ENCODE measurements at places on chromosomes 7 and 10. TPM values are rescaled to one million over a fixed set of nuclear protein-coding genes. Genes with fewer than 3 reads are reported as not detected.

The SKIDA1 gene
- 5.4 TPM for total RNA-seq

The ZNF727 gene
- 0.26 TPM for total RNA-seq

The PILRA gene
- total RNA-seq = 0.22 TPM

The DNAH11 gene
- not detected for total RNA-seq

The DUS4L gene
- total RNA-seq = 2.9 TPM

The SPDYE2B gene
- not detected for total RNA-seq

The SLC26A3 gene
- total RNA-seq = not detected

The GFRA1 gene
- total RNA-seq = 5.1 TPM

The CYP2W1 gene
- not detected for total RNA-seq

The ZNF853 gene
- total RNA-seq = 5.2 TPM

The SPDYE2 gene
- not detected for total RNA-seq

The STAG3 gene
- 0.60 TPM for total RNA-seq

The EIF4H gene
- 300 TPM for total RNA-seq

The UTF1 gene
- total RNA-seq = not detected

The FGFBP3 gene
- total RNA-seq = 0.43 TPM

The PRSS37 gene
- not detected for total RNA-seq

The CRHR2 gene
- not detected for total RNA-seq
